ENCODE measurements at places on chromosomes 7 and 10.

DNA sequence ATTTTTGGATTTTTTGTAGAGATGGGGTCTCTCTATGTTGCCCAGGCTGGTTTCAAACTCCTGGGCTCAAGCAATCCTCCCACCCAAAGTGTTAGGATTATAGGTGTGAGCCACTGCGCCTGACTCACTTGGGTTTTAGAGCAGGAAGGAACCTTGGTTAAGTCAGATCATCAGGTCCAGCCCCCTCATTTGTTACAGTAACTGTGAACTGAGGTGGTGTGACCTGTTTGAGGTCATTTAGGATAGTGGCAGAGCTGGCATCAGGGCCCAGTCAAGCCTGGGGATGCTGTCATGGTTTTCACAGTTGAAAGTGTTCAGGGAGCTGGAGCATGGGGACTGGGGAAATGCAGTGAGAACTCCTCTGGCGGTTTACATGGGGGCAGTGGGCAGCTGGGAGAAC lies 159.6 kb downstream of the TAX1BP1 start:
- no peak for DNase-seq

GRCh38 chr7:75572814-75573213 lies 80.7 kb downstream of the SPDYE5 start:
- no peak for DNase-seq

DNA sequence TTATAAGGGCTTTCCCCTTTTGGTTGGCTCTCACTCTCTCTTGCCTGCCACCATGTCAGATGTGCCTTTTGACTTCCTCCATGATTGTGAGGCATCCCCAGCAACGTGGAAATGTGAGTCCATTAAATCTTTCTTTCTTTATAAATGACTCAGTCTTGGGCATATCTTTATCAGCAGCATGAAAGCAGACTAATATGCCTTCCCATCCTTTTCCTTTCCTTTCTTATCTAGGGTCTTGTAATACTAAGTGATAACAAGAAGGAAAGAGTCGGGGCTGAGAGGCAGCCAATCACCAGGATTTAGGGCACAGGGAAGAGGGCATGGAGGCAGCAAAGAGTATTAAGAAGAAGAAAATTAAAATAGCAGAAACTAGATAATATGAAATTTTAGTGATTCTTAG lies 62.0 kb upstream of the JCAD start:
- DNase-seq, result no peak

DNA sequence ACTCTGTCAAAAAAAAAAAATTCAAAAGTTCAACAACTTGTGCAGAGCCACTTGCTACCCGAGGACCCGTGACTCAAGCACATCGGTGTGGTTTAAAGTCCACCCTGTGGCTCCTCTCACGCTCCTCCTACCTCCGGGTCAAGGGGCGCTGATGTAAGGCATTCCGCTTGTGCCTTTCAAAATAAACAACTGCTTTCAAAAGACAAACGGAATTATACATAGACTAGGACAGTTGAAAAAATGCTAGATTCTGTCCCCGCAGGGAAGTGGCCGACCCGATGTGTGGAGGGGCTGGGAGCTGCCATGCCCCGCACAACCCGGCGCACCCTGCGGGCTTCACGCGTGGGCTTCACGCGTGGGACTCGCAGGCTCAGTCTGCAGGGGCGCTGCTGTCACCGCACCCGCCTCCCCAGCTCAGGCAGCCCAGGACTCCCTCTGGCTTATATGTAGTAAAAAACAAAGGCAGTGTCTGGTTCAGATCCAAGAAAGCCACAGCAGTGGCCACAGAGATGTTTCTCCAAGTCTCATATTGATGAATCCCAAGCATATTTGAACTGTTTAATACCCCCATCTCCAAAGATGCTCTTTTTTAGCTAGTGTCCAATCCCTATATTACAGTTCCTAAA lies 239.7 kb upstream of the INHBA start:
- no peak for DNase-seq

DNA sequence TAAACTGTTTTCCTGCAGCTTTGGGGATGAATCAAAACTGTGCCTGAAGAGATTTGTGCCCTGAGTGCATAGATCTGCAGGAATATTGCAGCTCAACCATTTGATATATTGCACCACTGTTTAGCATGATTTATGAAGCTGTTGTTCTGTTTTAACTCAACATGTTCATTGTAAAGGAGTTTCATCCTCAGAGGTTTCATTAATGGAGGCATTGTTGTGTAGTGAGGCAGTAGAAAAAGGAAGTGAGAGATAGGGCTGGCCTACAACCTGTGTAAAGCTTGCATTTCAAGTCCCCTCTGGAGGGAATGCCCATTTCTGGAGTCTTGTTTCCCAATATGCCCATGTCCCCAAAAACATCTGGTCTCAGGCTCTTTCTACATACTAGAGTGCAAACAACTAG lies 67.5 kb downstream of the DNAJC12 start:
- no peak for DNase-seq

GRCh38 chr7:144454256-144455039 lies 51.0 kb upstream of the NOBOX start:
- no peak for DNase-seq

- DNase-seq, result no peak
Measured at GRCh38 chr7:101241015-101241363, 3.4 kb upstream of the CLDN15 start.

GRCh38 chr10:75876710-75877109 lies 445.3 kb downstream of the LRMDA start:
- DNase-seq, result no peak

GRCh38 chr7:16210171-16210570 lies 211.2 kb downstream of the CRPPA start:
- no peak for DNase-seq

DNA sequence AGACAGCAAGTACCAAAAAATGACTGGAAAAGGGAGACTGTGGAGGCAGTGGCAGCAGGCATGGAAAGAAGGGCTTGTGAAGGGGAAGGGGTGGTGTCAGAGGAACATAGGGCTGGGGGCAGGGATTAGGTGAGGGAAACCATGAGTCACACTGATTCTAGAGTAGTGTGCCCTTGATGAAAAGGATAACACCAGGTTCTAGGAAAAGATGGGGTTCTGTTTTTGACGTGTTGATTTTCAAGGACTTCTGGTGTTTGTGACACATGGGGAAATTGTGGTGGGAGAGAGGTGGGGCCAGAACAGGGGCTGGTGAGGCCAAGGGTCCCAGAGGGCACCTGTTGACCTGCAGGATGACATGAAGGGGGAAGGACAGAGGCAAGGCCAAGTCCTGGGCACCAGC lies 57.1 kb downstream of the FIGNL1 start:
- no peak for DNase-seq

GRCh38 chr10:59907918-59908807 lies 1.8 kb upstream of the CCDC6 start:
- no peak for DNase-seq

GRCh38 chr10:21191512-21191911 lies 294.4 kb upstream of the NEBL start:
- DNase-seq, result no peak

GRCh38 chr10:90916392-90917237 lies 4.3 kb downstream of the ANKRD1 start:
- no peak for DNase-seq

DNA sequence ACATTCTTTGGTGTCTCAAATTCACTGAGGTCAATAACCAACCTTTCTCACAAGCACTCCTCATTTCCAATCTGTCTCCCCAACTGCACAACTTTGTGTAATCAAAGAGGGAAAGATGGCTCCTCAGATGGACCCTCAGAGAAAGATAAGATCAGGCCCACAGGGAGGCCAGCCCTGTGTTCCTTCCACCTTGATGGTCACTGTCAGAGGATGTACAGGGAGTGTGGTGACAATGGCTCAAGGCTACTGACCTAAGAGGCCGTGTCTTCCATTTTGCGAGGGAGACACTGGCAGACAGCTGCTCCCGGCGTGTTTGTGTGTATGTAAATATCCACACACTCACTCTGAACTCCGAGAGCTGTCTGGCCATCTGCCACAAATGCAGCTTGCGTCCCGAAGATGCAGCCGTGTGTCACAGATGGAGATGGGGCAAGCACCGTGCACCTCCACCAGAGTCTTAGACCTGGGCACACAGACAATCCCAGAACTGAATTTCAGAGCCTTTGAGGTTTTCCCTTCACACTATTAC lies 712.1 kb upstream of the NRP1 start:
- no peak for DNase-seq

DNA sequence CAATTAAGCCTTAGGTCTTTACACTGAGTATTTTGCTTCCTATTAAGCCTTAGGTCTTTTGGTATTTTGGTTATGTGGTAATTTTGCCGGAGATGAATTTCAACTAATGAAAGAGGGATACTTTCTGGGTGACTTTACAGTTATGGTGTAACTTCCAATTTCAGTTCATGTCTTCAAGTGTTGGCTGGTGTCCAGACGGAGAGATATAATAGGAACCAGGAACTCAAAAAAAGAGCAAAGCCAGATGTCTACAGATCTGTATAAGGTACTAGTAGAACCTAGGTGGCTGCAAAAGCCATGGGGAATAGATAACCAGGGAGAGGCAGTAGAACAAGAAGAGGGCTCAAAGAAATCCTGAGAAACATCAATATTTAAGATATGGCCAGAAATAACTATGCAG lies 12.3 kb downstream of the ERCC6 start:
- no peak for DNase-seq

GRCh38 chr7:111958431-111958830 lies 247.8 kb downstream of the DOCK4 start:
- DNase-seq, result no peak

GRCh38 chr10:70911386-70911785 lies 23.0 kb upstream of the PCBD1 start:
- no peak for DNase-seq

DNA sequence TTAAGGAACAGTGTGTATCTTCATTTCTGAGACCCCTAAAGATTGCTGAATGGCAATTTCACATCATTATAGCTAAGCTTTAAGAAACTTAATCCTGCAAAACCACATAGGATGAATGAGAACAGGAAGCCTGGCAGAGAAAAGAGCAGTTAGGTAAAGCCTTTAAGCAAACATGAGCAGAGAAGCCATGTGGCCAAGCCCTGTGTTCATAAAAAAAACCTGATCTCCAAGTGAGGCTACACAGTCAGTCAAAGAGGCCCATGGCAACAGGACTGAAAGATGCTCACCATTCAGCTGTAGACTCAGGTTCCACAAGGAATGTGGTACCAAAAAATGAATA lies 9.3 kb downstream of the LIPA start:
- no peak for DNase-seq

GRCh38 chr10:57367412-57367811 lies 900.3 kb downstream of the IPMK start:
- DNase-seq, result no peak

DNA sequence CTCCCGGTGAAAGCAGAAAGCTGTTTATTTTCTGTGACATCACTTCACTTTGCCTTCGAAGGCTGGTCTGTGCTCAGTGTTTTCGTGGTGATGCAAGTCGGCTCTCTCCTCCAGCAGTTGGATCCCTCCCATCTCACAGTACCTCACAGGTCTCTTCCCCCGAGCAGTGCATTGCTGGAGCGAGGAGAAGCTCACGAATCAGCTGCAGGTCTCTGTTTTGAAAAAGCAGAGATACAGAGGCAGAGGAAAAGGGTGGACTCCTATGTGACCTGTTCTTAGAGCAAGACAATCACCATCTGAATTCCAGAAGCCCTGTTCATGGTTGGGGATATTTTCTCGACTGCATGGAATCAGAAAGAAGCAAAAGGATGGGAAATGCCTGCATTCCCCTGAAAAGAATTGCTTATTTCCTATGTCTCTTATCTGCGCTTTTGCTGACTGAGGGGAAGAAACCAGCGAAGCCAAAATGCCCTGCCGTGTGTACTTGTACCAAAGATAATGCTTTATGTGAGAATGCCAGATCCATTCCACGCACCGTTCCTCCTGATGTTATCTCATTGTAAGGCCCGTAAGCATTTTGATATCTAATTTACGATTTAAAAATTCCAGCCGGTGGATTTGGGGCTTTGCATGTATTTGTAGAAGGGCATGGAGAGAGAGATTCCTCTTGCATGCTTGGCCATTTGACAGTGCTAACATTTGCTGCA lies at the start of gene LGI1:
LGI1 (plus strand) TSS at position 136 of the 707 bp plus-strand sequence; CDS start at position 345, 209 bp downstream.
- no peak for DNase-seq

- DNase-seq, result no peak
Measured at GRCh38 chr10:16843252-16843870, 26.1 kb upstream of the RSU1 start.

DNA sequence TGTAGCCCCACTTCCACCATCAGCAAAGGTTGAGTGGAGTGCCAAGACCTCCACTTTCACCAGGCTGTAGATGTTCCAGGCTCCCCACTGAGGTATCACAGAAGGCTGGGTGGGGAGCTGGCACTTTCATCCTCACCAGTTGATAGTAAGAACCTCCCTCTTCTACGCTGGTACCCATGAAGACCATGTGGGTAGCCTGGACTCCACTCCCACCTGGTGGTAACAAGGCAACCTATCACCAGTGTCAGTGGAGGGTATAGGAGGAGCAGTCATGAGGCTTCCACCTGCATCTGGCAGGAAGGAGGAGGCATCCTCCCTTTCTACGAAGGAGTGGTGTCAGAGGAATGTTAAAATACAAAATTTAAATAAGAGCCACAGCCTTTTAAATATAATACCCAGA lies 4.4 kb downstream of the SMIM30 start:
- DNase-seq, result no peak

- DNase-seq, result no peak
Measured at GRCh38 chr10:79431891-79432831, 13.3 kb downstream of the ZCCHC24 start.

GRCh38 chr10:88858491-88858890 lies 6.8 kb upstream of the ANKRD22 start:
- DNase-seq, result no peak

GRCh38 chr10:121998462-121998861 lies 9.5 kb downstream of the TACC2 start:
- DNase-seq, result no peak

GRCh38 chr7:115789901-115790300 lies 240.7 kb downstream of the TFEC start:
- no peak for DNase-seq

DNA sequence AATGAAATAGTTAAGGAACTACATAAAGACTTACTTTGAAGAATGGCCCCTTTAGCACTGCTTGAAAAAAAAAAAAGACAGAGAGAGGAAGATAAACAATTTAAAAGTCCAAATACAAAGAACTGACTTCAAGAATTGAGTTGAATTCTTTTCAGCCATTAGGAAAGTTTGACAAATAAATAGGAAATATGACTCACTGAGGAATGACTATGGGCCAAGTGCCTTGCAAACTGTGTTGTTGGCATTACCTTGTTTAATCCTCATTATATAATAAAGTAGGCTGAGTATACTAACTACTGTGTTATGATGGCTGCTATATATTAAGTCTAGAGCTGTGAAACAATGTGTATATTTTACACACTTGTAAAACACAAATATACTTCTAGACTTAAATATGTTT lies 151.1 kb downstream of the ELMO1 start:
- DNase-seq, result no peak

GRCh38 chr10:6518791-6519429 lies 61.2 kb downstream of the PRKCQ start:
- no peak for DNase-seq

- DNase-seq, result no peak
Measured at GRCh38 chr7:117874191-117874700, 1.0 kb upstream of the CTTNBP2 start.

Data from stimulated activated CD4-positive, alpha-beta T cell treated with anti-CD3 and anti-CD28 coated beads, Interleukin-1b, Interleukin-23, amount 100 ng/mL, for 1 hour (primary cell).